Fibroblast of skin of back (primary cell): ENCODE measurements at places on chromosomes 16 and 17.

DNA sequence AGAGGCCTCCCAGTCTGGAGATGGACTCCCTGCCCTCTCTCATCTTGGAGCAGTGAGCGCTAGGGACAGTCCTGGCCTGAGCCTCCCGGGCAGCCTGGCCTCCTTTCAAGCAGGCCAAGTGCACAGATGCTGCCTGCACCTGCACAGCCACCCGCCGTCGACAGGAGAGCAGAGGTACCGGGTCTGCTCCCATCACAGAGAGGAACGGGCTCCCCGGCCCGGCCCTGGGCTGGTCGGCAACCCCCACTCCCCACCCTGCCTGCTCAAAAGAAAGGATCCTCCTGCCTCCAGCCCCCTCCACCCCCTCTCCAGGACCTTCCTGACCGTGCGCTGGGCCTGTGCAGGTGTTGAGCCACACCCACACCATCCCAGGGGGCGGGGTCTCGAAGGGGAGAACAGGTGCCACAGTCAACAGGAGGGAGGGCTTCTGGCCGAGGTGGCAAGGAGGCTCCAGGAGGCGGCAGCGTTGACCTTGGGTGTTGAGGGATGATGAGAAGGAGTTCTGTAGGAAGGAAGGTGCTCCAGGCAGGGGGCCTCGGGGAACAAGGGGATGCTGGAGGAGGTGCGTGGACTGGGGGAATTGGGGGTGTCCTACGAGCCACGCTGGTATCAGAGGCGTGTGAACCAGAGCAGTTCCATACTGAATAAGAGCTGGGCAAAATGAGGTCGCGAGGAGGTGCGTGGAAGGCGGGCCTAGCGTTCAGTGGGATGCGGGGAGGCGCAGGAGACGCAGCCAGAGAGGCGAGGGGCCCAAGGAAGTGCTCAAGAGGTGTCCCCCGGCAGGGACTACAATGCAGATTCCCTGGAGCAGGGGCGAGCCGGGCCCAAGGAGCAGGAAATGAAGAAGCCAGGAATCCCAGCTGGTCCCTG lies 967 bp upstream of the CDH15 start:
- no peak for DNase-seq

GRCh38 chr17:78226759-78227454 lies 4.5 kb upstream of the TMEM235 start:
- DNase-seq, result no peak

DNA sequence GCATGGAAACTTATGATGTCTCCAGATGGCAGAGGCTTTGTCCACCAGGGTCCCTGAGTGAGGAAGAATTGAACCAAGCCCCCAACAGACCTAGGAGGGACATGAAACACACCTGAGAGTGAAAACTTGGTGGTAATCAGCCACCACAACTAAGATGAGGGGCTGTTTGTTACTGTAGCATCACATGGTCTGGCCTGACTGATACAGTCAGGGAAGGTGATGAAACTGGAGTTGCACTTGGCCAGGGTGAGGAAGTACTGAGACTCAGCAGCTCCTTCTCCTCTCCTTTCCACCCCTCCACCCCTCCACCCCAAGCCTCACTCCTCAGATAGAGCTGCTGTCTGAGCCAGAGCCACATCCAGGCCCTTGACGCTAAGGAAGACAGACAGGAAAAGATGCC lies 37.2 kb downstream of the C16orf82 start:
- no peak for DNase-seq

GRCh38 chr17:55186937-55187770 lies 77.6 kb upstream of the HLF start:
- DNase-seq, result no peak

DNA sequence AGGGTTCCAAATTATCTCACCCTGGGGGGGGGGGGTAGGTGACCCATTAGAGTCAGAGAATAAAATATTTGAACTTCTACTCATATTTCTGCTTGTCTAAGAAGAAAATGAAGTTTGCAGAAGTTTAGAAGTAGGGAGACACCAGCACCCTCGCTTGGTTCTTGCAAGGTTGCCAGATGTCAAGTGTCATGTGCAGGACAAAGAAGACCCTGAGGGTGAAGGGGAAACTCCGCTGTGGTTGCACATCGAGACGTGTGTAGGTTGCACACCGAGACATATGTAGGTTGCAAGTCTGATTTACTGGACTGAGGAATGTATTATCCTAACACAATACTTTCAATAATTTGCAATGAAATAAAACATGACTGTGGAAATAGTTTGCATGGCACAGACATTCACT lies 42.4 kb upstream of the IRF8 start:
- DNase-seq, result no peak

DNA sequence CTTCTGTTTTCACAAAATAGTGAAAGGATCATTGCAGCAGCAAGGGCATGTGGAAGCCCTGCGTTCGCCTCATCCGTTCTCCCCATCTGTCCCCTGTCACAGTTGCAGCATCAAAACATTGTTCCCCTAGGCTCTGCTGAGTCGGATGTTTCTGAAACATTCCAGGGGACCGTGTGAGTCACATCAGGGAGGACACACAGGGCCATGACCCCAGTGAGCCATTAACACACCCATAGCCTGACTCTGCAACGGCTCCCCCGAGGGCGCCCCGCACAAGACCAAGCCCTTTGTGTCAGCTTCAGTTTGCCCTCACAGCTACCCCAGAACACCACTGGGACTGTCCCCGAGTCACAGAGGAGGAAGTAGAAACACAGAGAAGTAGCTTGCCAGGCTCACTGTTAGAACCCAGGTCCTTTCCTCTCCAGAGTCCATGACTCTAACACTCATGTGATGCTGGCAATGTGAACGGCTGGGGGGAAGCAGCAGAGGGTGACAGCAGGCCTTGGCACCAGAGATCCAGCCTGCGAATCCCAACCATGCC lies 63.3 kb upstream of the HSBP1 start:
- DNase-seq, result peak; percentile 72

DNA sequence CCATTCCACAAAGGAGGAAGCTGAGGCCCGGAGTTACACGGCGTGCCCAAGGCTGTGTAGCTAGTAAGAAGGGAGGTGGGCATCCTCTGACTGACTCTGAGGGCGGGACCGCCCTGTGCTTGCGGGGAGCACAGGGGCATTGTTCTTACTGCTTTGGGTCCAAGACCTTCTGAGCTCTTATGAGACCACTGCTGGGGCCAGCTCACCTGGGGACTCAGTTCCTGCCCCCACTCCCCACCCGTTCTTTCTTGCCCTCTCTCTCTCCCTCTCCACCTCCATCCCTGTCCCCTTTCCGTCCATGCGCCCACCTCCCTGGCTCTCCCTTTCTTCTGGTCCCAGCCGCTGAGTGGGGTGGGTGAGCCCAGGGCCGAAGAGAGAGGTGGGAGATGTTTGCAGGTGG lies 19.6 kb downstream of the CCR7 start:
- no peak for DNase-seq

GRCh38 chr17:954431-955164 lies 25.0 kb downstream of the NXN start:
- DNase-seq, result peak; percentile 80

DNA sequence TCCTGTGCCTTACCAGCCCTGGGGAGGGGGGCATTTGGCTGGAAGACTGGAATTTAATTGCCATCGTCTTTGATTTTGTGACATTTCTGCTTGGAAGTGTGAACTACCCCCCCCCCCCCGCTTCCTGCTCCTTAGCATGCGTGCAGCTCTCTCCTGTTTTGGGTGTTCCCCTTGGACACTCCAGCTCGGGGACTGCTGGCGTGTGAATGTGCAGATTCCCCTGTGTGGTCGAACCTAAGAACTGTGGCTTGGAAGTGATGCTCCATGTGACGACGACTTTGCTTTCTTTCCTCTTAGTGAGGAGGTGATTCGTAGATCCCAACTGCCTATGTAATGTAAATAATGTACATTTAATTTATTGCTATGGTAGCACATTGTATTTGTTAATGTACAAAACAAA lies 26.1 kb downstream of the OR1D5 start:
- no peak for DNase-seq

DNA sequence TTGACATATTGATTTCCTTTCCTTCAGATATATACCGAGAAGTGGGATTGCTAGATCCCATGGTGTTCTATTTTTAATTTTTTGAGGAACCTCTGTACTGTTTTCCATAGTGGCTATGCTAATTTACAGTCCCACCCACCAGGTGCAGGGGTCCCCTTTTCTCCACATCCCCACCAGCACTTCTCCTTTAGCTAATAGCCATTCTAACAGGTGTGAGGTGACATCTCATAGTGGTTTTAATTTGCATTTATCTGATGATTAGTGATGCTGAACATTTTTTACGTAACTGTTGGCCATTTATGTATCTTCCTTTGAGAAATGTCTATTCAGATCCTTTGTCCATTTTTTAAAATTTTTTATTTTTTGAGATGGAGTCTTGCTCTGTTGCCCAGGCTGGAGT lies 93.9 kb downstream of the SDR42E1 start:
- DNase-seq, result no peak

DNA sequence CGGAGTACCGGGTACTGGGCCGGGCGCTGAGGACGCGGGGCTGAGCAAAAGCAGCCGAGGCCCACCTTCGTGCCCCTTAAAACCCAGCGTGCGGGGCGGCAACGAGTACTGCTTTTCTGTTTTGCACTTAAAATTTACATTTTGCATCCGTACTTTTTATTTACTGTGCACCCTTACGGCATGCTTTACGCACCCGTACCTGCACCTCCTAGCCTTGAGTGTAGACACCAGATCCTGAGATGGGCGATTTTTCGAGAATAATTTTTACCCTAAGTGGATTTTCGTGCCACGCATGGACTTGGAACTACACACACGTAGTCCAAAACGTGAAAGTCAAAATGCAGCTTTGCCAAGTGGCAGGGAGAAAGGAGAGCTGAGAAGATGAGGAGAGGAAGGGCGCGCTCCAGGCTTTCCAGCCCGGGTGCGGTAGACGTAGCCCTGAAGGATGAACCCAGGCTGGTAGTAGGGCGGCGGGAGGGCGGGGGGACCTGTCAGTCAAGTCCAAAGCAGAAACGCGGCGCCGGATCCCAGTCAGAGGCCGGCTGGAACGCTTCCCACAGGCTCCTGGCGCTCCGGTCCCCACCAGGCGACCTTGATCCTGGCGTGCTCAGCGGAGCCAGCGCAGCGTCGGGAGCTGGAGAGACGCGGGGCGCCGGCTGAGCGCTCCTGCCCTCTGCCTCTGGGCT lies 1.2 kb upstream of the CBLN1 start:
- DNase-seq, result no peak

DNA sequence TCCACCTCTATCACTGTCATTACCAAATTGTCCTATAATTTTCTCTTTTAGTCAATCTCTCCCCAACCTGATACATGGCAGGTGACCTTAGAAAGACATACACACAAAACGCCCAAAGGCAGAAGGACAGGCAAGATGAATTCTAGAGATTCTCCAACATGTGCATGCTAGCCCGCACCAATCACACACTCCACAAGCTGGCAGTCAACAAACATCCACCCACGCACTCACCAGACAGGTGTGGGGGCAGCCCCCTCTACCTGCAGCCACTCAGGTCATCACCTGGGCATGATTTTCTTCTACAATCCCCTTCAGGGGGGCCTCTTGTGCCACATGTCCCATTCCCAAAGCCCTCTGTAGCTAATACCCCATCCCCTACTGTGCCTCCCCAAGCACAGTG lies 9.5 kb downstream of the MPP2 start:
- no peak for DNase-seq

DNA sequence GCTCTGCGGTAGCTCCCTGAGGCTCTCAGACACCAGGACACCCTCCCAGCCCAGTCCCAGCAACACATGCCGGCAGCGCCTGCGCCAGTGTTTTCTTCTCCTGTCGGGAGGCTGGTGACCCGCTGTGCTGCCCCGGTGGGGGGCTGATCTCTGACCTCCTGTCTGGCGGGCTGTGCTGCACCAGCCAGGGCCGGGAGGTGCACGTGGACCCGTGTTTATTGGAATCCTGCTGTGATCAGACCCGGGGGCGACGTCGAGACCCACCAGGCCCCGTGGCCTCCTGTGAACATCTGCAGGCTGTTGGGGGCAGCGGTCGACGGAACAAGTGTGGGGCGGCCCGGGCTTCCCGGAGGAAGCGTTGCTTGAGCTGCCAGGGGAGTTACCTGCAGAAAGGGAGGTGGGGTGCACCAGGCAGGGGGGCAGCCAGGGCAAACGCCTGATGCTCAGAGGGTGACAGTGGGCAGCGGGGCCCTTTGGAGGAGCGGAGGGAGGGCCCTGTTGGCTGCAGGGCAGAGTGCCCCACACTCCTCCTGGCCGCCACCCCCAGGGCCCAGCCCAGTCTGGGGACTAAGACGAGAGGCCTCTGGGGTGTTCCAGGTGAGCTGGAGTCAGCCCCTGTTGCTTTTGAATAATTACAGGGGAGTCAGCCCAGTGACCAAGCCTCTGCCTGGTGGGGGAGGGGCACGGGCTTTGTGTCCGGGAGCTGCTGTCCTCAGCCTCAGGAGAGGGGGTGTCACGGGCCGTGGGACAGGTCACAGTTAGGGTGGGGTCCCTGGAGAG lies 2.3 kb upstream of the SSTR5 start:
- no peak for DNase-seq

GRCh38 chr17:19264681-19265080 lies 27.5 kb downstream of the EPN2 start:
- no peak for DNase-seq

- DNase-seq, result peak; percentile 32
These were observed 17.6 kb upstream of the SSTR5 start for GRCh38 chr16:1054660-1055556.

DNA sequence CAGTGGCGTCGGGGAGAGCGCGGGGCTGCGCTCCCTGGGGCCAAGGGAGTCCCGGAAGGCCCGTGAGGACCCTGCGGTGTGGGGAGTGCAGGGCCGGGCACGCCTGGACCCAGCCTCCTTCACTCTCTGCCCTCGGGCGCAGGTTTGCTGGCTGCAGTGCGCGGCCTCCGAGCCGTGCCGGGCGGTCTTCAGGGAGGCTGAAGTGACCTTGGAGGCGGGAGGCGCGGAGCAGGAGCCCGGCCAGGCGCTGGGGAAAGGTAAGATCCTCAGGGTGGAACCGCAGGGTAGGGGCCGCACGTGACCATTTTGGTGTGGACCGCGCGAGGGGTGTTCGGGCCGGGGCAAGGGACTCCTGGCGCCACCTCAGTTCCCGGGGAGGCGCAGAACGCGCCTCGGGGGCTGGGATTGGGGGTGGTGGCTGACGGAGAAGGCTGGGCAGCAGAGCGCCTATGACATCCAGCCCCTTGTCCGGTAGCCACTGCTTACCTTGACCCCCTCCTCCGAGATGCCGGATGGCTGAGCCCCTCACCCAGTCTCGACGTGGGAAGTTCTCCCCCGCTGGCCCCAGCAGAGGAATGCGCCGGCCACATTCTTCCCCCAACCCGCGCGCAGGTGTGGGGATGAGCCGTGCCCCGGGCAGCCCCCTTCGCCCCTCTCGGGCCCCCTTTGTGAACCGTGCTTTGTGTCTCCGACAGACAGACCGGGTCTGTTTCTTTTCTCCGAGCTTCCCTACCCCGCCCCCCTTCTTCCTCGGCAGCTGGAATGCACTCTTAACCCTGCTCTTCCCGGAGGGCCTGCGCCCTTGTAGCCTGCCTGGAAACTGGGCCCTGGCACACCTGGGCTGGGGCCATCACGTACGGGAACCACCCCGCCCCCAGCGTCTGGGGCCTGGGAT lies 631 bp downstream of the CDH3 start:
- no peak for DNase-seq

- DNase-seq, result no peak
These were observed 1.5 kb downstream of the CD2BP2 start for GRCh38 chr16:30353438-30354129.

- no peak for DNase-seq
These were observed 20.7 kb upstream of the TVP23A start for GRCh38 chr16:10839279-10839666.
